Lower leg skin (tissue), 4 donors: ENCODE measurements at places on chromosomes 2 and 18. TPM values are rescaled to one million over a fixed set of nuclear protein-coding genes. Genes with fewer than 3 reads are reported as not detected.
A peak's percentile ranks its signal among the peaks of the same experiment; 100 is the strongest.

Gene CEP192
- 13.0 TPM for total RNA-seq

Gene SLC35F5
- 86.1 TPM for total RNA-seq

- DNase-seq = no peak
Observed at GRCh38 chr2:105744909-105745853, at the start of gene NCK2. NCK2 (plus strand) TSS chr2:105744912; CDS start chr2:105855064, 110,152 bp downstream.

GRCh38 chr18:57480733-57481132 lies 45.6 kb downstream of the ONECUT2 start:
- DNase-seq = no peak

DNA sequence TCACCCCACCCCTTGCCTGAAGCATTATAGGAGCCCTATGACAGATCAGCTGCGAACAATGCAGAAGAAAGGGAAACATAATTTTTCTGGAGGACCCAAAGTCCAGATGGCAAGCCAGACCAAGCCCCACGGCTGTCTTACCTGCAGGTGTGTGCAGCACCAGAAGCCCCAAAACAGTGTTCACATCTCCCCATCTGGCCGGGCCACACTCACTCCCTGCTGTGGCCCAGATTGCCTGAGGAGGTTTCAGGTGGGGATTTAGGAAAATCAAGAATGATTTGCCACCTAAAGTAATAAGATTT lies 11.7 kb upstream of the STK17B start:
- DNase-seq = no peak

DNA sequence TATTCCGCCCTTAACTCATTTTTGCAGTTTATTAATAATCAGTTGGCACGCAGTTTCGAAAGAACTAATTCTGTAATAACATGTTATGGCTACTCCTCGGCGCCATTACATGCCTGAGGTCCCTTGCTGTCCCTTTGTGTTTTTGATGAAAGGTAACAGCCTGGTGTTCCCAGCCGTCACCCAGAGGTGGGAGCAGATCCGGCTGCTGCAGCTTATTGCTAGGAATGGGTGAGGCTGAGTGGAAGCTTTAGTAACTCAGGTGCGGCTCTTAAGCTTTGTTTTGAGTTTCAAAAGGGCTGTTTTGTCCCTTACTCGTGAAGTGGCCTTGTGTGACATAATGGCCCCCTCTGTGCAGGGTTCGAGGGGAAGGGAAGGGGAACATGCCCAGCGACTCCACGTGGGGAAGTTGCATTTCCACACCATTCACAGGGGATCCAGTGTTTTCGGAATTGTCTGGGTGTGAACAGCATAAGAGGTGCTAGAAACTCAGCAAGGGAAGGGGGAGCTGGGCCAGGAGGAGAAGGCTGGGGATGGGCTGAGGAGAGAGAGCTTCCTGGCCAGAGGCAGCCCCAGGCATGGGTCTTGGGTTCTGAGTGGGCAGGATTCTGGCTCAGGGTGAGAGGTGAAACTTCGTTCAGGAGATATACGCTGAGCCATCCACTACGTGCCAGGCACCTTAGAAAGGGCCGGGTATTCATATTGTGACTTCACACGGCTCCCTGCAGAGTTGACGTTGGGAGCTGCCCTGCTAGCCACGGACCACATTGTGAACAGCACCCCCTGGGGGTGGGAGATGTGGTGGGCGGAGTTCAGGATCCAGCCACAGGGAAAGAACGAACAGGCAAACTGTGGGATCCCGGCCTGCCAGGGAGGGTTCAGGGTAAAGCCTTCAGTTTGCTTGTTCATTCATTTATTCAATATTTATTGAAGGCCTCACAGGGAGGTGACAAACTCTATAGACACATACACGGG lies 84.4 kb downstream of the TGOLN2 start:
- DNase-seq = peak; percentile 87

- DNase-seq = no peak
Observed at GRCh38 chr2:66903183-66903582, 468.3 kb downstream of the MEIS1 start.

DNA sequence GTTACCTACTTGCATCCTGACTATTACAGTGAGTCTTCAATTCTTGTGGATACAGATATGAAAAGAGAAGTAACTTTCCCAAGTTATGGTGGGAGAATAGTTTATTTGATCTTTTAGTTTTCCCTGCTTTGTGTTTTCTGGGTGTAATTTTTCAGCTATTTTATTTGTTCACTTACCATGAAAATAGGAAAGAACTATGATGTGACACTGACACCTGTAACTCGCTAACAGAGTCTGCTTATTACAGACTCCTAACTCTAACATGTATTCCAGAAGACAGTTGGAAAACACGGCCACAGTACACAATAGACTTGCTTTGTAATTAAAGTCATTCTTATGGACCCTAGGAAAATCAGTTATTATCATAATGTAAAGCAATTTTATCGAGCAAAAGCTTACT lies 323.2 kb downstream of the LRRTM1 start:
- DNase-seq = no peak

GRCh38 chr18:52570975-52571374 lies 231.0 kb downstream of the DCC start:
- no peak for DNase-seq

DNA sequence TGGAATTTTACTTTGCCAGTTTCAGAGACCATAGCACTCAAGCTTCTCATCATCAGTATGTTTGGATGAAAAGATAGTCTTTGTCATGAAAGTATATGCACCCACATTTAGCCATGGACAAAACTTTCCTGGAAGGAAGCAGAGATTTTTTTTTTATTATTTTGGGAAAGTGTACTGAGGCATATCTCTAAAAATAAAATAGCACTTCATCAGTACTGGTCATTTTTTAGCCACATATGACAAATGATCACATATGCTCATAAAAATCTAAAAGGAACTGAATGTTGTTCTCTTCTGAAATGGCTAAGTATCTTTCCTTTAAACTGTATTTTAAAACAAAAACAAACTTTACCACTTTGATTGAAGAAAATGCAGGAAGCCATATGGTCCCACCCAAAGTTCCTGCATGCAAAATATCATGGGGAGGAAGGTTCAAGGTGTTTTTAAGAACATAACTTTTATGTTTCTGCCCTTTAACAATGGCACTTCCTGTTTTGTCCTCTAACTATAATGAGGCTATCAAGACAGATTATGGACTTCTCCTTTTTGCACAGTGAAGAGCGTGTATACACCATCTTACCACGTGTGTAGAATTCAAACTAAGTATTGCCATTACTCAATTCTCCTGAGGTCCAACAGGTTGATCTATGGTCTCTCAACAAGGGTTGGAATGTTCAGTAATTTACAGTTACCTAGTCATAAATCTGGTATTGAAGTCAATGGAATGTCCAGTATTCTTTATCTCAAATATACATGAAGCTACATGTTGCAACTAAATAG lies 77.1 kb upstream of the SLC39A10 start:
- DNase-seq = no peak

DNA sequence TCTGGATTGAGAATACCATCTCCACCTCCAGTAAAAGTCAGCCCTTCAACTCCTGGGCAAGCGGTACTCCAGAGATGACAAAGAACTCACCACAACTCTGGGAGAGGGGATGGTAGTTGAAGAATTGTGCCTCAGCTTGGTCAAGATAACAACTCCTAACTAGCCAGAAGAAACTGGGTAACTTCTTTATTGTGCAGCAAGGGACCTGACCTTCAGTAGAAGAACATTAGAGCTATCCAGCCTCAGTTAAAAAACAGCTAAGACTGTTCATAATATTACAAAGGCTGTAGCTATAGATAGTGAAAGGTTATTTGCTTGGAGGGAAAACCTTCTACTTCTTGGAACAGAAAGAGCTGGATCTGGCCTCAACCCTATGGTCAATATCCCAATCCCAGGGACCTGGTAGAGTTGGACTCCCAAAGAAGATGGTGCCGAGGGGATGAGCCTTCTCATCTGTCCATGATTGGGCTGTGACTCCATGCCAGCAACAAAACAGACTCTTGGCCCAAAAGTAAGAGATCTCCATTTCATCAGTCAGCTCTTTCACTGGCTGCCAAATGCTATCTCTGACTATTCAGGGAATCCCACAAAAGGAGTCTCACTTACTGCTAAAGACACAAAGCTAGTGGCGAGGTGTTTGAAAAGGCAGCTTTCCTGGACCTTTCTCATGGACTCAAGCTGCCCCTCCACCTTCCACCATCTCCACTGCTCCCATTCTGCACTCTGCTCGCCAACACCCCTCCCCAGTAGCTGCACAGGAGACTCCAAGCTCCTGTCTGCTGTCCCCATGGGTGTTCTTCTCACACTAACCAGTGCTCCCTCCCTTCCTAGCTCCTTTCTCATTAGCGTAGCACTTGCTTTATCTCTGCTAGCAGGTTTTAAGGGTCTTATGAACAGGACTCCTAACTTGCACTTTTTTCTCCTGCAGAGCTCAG lies 145.8 kb downstream of the CAPN13 start:
- peak; percentile 48 for DNase-seq
